ENCODE measurements at places on chromosomes 5 and 9. TPM values are rescaled to one million over a fixed set of nuclear protein-coding genes. Genes with fewer than 3 reads are reported as not detected.

EPB41L4B gene
- total RNA-seq: not detected

- no peak overlapping the region for H3K27ac ChIP-seq
- H3K36me3 ChIP-seq: no peaks in the 10 kb centered on the region
Measured at GRCh38 chr5:149932445-149933350, 11.9 kb downstream of the PDE6A start.

DNA sequence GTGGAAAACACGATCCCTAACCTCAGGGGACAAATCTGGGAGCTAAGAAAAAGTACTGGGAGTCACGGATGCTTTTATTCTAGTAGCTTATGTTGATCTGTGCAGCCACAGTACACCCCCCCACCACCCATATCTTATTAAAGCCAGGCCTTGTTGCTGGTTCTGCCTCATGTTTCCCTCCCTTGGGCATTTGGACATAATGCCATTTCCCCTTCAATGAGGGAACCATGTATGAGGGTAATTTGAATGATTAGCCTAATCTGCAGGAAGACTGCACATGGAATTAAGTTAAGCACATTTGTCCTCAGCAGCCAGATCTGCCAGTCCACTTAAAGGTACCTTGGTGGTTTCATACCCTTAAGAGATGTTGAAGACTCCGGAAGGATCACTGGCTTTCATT lies 102.0 kb downstream of the ARHGAP26 start:
- no peak overlapping the region for H3K27ac ChIP-seq
- no peaks in the 10 kb centered on the region for H3K4me1 ChIP-seq
- no peak overlapping the region for H3K4me3 ChIP-seq
- DNase-seq: no peak
- H3K36me3 ChIP-seq: peaks cover 13% of the 10 kb centered on the region

GRCh38 chr9:115170358-115171073 lies 52.6 kb upstream of the TNC start:
- no peaks in the 10 kb centered on the region for H3K4me1 ChIP-seq
- no peak overlapping the region for H3K4me3 ChIP-seq
- H3K27ac ChIP-seq: no peak overlapping the region
- no peak for DNase-seq
- no peaks in the 10 kb centered on the region for H3K27me3 ChIP-seq

GRCh38 chr9:84899326-84899725 lies 229.8 kb downstream of the NTRK2 start:
- no peaks in the 10 kb centered on the region for H3K27me3 ChIP-seq
- H3K4me1 ChIP-seq: no peaks in the 10 kb centered on the region
- H3K36me3 ChIP-seq: no peaks in the 10 kb centered on the region
- H3K4me3 ChIP-seq: no peak overlapping the region
- no peak overlapping the region for H3K27ac ChIP-seq

DNA sequence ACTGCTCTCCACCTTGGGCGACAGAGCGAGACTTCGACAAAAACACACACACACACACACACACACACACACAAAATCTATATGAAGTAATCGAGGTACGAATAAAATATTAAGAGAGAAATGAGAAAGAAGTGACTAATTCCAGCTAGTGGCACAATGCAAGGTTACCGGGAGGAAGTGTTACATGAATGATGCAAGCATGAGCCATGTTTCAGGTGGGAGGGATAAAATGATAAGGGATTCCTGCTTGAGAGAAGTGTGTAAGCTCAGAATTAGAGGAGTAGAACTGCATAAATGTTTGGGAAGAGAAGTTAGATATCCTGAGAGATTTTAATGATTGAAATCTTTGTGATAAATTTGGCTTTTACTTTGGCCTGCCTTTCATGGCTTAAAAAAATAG lies 18.8 kb downstream of the HAPLN1 start:
- H3K4me3 ChIP-seq: no peak overlapping the region
- H3K4me1 ChIP-seq: no peaks in the 10 kb centered on the region
- no peak overlapping the region for H3K27ac ChIP-seq
- no peak for DNase-seq
- no peaks in the 10 kb centered on the region for H3K36me3 ChIP-seq

Measured in natural killer cell (primary cell).